ENCODE measurements at places on chromosomes 7 and 10.

GRCh38 chr7:30665449-30665848 is 16.8 kb downstream of the CRHR2 start:
- no peak for DNase-seq

DNA sequence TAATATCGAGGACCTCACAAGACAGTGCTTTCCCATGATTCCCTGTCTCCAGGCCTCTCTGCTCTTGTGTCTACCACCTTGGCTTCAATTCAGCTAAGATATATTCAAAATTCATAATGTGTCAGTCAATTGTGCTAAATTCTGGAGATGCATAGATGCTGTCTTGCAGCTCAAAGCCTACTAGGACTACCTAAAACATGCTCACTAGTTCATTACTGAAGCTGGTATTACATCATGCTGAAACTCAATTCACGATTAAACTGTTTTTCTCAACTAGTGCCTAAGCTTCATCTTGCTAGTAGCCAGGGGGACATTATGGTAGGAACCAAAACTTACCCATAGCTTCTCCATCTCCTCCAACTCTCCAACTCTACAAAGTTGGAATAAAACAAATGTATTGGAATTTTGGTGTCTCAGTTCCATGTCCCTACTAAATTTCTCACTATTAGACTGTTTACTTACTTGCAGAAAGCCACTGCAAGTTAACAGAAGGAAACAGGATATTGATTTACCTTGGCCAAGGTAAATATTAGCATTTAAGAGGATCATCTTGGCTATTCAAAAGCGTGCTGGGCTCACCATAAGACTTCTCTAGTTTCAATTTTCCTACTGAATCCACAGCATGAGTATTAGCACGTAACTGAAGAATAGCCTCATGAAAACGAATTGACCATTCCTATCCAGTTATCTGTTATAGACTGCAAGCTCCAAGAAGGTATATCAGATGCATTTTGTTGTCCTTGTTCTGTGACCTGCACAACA is 53.6 kb downstream of the CREB3L2 start:
- no peak for DNase-seq

GRCh38 chr10:82221601-82222149 is 346.7 kb downstream of the NRG3 start:
- no peak for DNase-seq

- DNase-seq, result no peak
These were observed 3.5 kb downstream of the CYP26C1 start for GRCh38 chr10:93063977-93064660.

- no peak for DNase-seq
These were observed 85.1 kb upstream of the FRMD4A start for GRCh38 chr10:14415676-14416307.

GRCh38 chr10:30728127-30728526 is 98.6 kb upstream of the LYZL2 start:
- no peak for DNase-seq

GRCh38 chr7:158113321-158114025 is 474.1 kb downstream of the PTPRN2 start:
- peak; percentile 64 for DNase-seq

DNA sequence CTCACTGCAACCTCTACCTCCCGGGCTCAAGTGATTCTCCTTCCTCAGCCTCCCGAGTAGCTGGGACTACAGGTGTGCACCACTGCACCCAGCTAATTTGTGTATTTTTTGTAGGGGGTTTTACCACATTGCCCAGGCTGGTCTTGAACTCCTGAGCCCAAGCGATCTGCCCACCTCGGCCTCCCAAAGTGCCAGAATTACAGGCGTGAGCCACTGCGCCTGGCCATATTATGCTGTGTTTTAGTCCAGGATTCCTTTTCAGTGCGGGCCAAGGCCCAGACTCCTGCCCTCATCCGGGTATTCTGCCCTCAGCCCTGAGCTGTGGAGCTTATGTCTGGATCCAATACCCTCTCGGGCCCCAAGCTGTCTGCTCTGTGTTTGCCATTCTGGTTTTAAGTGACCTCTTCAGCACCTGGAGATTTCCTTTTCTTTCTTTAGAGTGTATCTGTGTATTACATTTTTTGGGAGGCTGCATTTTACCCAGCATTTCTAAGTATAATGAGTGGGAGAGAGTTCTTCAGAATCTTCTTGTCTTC is 114.9 kb downstream of the BUB3 start:
- no peak for DNase-seq
